HuH-7.5 (cell line): ENCODE measurements at places on chromosomes 5 and 9.

DNA sequence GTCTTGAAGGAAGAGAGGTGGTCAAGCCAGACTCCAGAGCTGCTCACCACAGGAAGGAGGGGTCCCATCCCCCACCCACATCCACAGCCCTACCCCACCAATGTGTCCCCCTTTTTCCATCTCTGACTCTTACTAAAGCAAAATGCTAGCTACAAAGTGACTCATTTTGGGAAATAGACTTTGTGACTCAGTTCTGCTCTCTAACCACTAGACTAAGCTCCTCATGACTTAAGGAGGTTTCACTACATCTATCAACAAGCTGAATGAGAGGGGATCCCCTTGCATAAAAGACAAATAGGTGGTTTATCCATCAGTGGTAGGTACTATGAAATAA is 35.1 kb upstream of the ADRB2 start:
- DNase-seq = no peak

DNA sequence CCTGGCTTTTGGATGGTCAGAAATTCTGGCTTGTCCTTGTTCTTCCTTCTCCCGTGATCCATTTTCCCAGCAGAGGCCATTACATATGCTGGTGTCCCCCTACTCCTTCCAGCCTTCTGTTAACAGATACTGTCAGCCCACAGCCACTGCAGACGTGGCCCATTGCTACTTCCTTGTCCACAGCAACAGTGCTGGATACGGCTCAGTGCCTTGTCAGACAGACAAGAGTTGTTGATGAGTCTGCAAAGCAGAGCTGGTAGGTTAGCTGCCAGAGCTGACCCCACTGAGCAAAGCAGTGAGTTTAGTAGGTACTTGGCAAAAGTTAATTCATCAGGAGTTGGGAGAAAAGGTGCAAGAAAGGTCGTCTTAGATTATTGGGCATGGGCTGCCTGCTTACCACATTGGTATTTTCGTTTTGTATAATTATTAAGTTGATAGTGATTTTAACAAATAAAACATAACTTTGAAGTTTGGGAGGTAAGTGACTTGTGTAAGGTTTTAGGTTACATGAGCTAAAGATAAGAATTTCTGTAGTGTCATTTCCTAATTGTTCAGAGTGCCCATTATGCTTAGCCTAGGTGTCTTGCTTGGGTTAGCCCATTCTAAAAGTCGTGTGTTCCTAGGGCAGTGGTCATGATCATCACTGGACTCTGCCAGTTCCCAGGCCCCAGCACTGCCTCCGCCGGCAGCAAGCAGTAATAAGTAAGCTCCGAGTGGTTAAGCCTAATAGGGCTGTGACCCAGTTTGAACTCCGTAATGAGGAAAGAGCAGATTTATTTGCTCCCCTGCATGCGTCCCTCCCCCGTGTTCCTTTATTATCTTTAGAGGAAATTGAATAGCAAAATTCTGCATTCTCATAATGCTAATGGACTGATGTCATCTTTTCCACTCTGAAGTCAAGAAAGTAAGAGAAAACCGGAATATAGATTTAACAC is 292.0 kb downstream of the FANCC start:
- peak; percentile 38 for DNase-seq

DNA sequence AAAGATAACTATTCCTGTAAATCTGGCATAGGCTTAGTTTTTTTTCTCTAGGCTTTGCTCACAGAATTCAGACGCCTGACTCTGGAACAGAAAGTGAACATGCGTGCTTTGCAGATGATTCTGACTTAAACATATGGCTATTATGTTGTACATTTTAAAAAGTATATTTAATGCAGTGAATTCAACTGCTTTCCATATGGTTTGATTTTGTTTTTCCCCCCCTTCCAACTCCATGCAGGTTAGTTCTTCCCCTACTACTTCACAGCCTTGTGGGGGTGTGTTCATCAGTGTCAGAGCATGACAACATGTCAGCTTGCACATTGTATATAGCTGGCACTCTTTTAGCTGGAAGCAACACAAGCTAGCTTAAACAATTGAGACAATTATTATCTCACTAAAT is 226.8 kb downstream of the TMEM167A start:
- DNase-seq = no peak

GRCh38 chr9:1619915-1620710 is 395.0 kb upstream of the SMARCA2 start:
- no peak for DNase-seq

DNA sequence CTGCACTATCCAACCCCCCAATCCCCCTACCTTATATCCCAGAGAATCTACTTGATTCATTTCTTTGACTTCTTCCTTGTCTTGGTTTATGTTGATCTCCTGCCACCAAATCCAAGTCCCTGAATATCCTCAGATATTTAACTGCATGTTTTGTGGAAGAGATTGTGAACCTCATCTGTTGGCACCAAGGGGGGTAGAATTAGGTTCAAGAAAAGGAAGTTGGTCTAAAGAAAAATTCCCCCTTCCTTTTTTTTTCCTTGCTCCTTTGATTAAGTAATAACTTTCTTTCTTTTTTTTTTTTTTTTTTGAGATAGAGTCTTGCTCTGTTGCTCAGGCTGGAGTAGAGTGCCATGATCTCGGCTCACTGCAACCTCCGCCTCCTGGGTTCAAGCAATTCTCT is 526 bp upstream of the CD14 start:
- no peak for DNase-seq

- DNase-seq = no peak
These were observed 201.7 kb upstream of the TARS1 start for GRCh38 chr5:33238826-33239695.

- DNase-seq = no peak
These were observed 66.6 kb downstream of the DEPDC1B start for GRCh38 chr5:60633341-60633740.

DNA sequence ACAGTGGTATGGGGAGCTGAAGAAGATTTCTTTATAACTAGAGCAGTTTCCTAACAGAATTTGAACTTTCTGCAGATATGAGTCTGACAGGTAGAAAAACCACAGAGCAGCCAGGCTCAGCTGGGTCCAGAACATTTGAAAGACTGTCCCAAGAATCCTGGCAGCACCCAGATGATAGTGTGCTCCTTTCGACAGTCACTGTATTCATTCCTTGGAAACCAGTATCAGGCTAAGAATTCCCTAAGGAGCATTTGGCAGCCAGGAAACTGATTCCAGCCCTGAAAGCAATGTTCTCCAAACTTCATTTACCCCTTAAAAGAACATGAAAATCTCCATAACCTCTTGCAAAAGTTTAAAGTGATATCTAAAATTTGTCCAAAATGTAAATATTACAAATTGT is 123.0 kb upstream of the MTAP start:
- DNase-seq = no peak

GRCh38 chr5:78661691-78662090 is 13.1 kb upstream of the LHFPL2 start:
- no peak for DNase-seq

DNA sequence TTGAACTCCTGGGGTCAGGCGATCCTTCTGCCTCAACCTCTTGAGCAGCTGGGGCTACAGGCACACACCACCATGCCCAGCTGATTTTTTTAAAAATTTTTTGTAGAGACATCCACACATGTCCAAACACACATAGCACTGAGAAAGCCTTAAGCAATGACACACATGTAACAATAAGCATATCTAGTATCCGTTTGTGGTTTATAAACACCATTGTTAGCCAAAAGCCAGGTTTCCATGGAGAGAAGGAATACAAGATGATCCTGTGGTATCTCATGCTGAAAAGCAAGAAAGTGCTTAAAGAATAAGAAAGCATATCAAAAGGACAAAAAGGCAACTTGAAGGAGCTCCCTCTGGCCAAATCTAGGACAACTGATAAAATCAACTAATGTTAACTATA is 29.7 kb upstream of the SLC1A3 start:
- no peak for DNase-seq

DNA sequence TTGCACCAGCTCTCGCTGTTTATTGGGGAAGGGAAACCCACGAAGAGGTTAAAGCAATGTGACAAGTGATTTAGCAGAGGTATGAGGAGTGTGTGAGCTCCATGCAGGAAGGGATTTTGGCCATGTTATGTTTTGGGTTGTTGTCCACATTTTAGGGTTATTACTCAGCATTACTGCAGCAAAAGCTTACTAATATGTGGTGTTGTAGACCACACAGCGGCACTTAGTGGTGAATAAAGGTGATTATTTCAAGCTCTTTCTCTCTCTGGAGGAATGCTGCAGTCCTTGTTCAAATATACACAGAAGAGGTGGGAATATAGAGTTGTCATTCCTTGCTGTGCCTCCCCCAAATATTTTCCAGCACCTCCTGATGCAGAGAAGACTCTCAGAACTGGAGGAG is 29.7 kb upstream of the AKNA start:
- no peak for DNase-seq

- no peak for DNase-seq
These were observed 83.5 kb downstream of the COL5A1 start for GRCh38 chr9:134724912-134725604.

DNA sequence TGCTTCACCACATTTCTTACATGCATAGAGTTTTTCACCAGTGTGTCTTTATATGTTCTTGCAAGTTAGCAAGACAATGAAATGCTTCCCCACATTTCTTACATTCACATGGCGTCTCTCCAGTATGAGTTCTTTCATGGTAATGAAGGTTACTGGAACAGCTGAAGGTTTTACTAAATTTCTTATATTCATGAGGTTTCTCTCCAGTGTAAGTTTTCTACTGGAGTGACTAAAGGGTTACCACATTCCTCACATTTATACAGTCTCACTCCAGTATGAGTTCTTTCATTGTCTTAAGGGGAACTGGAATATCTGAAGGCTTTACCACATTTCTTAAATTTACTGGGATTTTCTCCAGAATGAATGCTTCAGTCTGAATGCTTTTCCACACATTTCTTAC is 350.3 kb downstream of the MAT2B start:
- no peak for DNase-seq

DNA sequence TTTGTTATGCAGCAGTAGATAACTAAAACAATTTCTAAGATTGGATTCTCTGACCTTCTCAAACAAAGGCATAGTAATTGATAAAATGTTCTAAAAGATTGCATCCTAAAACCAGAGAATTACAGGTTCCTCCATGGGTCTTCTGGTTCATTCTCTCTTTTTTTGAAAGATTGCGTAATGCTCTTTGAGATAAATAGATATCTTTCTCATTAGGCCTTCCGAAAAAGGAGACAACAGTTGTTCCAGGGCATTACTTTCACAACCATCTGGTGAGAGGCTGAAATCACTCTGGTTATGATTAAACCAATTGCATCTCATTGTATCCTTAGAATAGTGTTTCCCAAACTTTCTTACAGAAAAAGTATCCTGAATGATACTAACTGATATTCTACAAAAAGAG is 174.7 kb upstream of the NREP start:
- DNase-seq = no peak

- DNase-seq = no peak
These were observed 35.3 kb upstream of the POMT1 start for GRCh38 chr9:131467214-131467935.

- no peak for DNase-seq
These were observed 94.0 kb downstream of the RAPGEF6 start for GRCh38 chr5:131541071-131541470.

GRCh38 chr5:73793911-73794310 is 167.9 kb downstream of the ARHGEF28 start:
- no peak for DNase-seq
